ENCODE measurements at places on chromosomes 1 and 21.

- no peak for DNase-seq
These were observed 3.3 kb upstream of the DENND2D start for GRCh38 chr1:111203681-111204200.

DNA sequence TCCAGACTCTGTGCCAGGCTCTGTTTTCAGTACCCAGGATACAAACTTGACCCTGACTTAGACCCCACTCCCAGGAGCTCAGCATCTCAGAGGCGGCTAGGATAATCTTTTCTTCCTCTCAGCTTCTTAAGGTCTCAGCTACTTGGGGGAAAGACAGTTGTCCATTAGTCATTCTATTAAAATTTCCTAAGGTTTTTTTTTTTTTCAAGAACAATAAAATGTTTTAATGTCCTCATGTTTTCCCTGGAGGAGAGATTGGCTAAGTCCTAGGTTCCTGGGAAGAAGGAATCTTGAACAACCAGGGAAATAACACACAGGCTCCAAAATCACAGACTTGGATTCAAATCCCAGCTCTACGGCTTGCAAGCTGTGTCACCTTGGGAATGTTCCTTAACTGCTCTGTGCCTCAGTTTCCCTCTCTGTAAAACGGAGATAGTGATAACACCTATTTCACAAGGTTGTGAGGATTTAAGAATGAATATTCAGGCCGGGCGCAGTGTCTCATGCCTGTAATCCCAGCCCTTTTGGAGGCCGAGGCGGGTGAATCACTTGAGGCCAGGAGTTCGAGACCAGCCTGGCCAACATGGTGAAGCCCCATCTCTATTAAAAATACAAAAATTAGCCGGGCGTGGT lies 33.0 kb downstream of the CDK18 start:
- DNase-seq = no peak

DNA sequence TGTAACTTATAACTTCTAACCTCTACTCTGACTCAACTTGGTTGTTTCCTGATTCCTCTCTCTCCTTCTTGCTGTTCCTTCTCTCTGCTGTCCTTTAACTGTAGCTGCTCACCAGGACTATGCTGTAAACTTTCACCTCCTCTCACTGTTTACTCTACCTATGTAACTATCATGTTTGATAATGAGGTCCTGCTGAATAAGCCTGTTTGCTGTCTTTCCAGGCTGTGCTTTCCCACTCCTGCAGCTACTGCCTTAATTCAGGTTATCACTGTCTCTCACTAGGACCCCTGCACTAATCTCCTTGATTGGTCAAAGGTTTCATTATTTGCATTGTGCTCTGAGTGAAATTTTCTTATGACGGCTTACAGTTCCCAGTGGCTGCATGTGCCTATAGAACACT lies 633.9 kb upstream of the PTBP2 start:
- no peak for DNase-seq

GRCh38 chr1:221706876-221707582 lies 34.9 kb downstream of the DUSP10 start:
- no peak for DNase-seq

DNA sequence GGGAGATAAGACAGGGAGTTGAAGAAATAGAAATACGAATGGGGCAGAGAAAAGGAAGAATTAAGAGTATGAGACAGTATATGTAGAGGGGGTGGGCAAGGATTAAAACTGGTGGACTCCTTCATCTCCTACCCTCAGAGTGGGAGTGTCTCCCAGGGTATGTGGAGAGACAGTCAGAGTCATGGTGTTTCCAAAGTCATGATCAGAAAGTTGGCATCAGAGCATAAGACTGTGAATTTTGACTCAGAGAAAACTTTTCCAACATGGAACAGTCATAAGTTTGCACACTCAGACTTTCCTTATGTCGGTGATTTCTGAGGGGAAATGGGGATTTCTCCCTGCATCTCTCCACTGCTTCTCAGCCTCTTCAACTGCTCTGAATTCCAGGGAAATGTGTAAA lies 2.4 kb downstream of the CD84 start:
- DNase-seq = no peak

- DNase-seq = peak; percentile 1
These were observed 42.3 kb downstream of the NVL start for GRCh38 chr1:224287714-224288113.

- no peak for DNase-seq
These were observed 10.2 kb downstream of the MMACHC start for GRCh38 chr1:45510036-45510971.

DNA sequence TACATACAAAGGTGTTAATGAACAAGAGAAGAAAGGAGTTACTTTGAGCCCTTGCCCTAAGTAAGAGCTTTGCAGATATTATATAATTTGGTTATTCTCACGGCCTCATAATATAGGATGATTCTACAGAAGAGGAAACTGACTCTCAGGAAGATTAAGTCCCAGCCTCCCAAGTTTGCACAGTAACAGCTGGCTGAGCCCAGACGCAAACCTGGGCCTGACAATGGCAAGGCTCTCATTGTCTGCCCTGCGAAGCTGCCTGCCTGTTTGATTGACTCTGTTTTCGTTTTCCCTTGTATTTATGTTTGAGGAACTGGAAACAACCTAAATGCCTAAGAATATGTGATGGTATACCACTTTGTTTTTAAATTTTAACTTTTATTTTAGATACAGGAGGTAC lies 76.2 kb upstream of the PGBD5 start:
- DNase-seq = no peak

DNA sequence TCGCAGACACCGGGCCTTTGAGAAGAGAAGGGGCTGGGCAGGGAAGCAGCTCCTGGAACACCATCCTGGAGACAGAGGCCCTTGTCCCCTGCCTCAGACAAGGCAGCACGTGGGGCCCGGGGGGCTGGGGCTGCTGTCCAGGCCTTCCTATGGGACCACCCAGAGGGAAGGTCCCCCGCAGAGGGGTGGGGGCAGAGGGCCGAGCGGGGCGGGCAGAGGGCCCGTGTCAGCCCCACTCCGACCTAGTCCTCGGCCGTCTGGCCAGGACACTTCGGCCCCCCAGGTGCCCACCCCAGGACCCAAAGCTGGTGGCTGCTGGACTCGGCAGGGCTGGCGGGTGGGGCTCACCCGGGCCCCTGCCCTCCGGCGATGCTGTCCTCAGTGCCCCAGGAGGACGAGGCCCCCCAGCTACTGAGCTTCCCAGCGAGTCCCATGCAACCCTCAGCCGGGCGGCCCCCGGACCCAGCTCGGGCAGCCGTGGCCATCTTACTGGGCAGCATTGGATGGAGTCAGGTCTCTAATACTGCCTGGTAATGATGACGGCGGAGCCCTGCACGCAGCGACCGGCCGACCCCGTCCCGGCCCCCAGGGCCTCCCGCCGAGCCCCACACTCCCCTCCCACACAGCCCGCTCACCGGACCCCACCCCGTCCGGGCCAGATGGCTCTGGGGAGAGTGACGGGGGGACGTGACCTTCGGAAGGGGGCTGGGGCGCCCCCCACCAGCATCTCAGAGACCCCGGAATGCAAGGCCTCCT lies 6.9 kb upstream of the TTLL10 start:
- DNase-seq = no peak

- no peak for DNase-seq
These were observed 1.9 kb upstream of the GPR153 start for GRCh38 chr1:6262555-6263420.

DNA sequence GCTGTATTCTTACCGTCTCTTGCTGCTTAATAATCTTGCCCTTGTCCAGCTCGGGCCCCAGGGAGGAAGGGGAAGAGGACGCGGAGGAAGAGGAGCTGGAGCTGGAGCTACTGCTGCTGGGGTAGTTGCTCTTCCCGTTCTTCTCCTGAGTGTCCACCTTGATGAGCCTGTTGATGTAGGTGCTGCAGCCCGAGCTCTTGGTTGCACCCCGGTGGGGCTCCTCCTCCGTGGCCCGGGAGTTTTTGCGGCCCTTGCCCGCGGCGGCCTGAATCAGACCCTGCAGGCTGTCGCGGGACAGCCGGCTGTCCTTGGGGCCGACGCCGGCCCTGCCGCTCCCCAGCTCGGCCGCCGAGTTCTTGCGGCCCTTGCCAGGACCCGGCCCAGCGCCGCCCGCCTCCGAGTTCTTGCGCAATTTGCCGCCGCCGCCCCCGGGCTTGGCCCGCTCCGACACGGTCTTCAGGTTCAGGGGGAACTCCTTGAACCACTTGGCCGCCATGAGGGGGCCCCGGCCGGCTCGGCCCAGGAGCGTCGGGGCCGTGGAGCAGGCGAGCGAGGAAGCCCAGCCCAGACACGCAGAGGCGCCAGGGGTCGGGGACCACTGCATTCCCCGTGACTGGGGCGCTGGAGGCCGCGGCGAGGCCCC lies 475 bp upstream of the TDRD10 start:
- DNase-seq = no peak

DNA sequence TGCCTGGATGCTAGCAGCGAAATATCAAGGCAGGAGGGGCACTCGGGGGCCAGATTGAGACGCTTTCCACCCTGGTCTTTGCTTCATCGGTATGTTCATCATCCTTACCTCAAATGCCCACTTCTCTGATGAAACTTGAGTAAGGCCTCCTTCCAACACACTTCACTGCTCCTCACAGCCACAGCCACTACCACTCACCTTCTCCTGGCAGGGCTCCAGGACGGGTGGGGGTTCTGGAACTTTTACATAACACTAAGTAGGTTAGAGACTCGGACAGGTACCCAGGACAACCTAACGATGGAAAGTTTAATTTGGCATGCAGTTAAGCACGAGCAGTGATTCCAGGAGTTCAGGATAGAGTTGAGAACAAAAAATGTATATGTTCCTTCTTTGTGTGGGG lies 73.9 kb upstream of the SPAG17 start:
- no peak for DNase-seq

Measured in caudate nucleus (tissue), 63 donors.